ENCODE measurements at places on chromosomes 12 and 14.

DNA sequence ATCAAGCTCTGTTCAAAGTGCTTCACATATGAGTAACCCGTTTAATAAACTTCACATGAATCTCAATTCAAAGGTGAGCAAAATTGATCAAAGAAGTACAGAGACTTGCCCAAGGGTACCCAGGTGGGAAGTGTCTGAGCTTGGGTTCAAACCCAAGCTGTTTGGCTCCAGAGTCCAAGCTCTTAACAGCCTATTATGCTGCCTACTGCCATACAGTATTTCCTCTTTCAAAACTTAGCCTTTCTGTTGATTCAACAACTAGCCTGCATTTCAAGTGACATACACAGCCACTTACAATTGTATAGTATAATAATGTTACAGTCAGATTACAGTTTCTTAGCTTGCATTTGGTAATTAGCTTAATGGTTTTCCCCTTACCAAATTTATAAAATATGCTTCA is 29.7 kb downstream of the FRMD6 start:
- DNase-seq: no peak

DNA sequence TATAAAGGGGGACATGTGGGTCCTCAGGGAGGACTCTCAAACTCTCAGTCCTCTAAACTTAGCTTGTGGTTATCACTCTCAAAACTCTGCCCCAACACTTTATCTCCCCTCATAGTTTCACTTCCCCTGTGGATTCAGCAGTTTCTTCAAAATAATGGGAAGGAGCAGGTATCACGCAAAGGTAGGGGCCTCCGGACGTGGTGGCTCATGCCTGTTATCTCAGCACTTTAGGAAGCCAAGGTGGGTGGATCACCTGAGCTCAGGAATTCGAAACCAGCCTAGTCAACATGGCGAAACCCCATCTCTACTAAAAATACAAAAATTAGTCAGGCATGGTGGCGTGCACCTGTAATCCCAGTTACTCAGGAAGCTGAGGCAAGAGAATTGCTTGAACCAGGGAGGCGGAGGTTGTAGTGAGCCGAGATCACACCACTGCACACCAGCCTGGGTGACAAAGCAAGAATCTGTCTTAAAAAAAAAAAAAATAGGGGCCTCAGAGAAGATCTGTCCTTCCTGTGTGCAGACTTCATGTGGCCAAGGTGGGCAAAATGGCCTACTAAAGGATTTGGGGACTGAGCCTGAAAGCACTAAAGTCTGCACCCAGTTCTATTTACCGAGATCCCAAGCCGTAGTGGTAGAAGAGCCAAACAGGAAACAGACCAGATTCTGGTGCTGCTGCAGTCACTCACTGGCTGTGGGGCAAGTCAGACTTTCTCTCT is 6.4 kb downstream of the ITGB7 start:
- peak; percentile 50 for DNase-seq

- no peak for DNase-seq
These were observed 7.3 kb upstream of the FAM234B start for GRCh38 chr12:13036881-13037280.

DNA sequence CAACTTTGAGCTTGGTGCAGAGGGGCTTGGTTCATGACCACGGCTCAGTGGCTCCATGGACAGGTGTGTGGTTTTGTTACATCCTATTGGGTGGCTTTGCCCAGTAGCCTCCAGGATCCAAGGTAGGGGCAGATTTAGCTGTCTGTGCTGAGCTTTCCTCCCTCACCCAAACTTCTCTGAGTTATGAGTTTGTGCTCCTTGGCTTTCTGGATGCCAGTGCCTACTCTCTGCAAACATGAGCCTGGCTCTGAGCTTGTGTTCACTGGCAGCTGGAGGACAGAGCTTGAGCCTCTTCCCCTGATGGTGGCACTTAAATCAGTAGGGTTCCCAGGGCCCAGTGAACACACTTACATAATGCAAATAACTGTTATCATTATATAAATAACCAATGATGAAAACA is 45.3 kb upstream of the HECTD1 start:
- no peak for DNase-seq

DNA sequence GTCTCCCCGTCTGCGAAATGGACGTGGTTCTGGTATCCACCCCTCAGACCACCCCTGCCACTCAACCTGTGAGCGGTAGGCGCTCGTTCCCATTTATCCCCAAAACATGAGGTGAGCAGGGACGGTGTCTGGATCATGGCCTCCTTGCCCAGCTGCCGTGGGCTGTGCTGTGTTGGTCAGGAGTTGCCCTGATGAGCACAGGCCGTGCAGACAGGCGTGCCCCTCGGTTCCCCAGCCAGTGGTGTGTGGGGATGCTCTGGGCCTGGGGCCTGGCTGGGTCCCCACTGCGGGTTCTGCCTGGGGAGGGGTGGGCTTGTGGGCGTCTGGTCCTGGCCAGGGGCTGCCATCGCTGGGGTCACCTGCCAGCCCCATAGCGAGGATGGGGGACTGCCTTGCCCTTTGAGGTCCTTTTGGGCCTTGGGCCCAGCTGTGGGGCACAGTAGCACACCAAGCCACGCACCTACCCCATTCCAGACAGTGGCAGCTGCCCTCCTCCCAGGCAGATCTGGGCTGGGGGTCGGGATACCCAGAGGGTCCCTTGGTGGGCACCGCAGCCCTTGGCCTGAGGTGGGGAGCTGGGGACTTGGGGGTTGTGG is 11.3 kb upstream of the PUS1 start:
- DNase-seq: no peak

DNA sequence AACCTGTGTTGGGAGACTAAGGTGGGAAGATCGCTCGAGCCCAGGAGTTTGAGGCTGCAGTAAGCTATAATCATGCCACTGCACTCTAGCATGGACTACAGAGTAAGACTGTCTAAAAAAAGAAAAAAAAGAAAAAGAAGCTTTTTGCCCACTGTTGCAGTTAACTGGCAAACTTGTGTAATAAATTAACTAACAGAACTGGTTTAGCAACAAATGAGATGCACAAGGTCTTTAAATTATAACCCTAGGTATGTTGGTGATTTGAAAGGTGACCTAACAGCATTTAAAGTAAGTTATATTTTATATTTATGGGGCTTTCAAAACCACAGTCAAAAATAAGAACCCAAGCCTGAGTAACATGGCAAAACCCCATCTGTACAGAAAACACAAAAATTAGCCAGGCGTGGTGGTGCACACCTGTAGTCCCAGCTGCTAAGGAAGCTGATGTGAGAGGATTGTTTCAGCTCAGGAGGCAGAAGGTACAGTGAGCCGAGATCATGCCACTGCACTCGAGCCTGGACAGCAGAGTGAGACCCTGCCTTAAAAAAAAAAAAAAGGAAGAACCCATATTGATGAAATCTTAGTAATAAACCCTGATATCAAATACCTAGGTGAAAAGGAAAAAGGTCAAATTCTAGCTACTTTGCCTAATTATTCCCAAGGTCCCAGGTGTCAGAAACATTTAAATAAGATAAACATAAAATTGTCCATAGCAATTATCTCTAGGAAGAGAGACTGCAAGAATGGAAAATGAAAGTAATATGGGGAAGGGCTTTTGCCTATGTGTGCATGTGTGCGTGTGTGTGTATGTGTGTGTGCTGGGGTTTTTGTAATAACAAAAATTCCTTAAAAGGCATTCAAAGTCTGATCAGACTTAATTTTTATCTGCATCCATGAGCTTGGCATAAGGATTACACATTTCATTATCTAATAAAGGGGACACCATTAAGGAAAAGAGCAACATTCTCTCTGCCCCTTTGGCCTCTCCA is 15.4 kb downstream of the SYNE2 start:
- peak; percentile 65 for DNase-seq

GRCh38 chr12:117187421-117187820 is 2.8 kb downstream of the FBXO21 start:
- no peak for DNase-seq

- no peak for DNase-seq
These were observed 5.2 kb upstream of the ST8SIA1 start for GRCh38 chr12:22339691-22340090.

All from CD4-positive, alpha-beta T cell (primary cell).